ENCODE measurements at places on chromosomes 4 and X.

GRCh38 chrX:111348429-111348828 lies 63.6 kb downstream of the DCX start:
- no peak for DNase-seq

- DNase-seq, result no peak
Measured at GRCh38 chrX:26586570-26586969, 370.6 kb downstream of the MAGEB5 start.

GRCh38 chr4:7778510-7779431 lies 160.9 kb downstream of the AFAP1 start:
- no peak for DNase-seq

- peak; percentile 41 for DNase-seq
Measured at GRCh38 chr4:92091335-92091734, 212.4 kb upstream of the GRID2 start.

GRCh38 chr4:168361365-168362024 lies 42.9 kb upstream of the DDX60 start:
- DNase-seq, result peak; percentile 10

GRCh38 chrX:40581336-40581920 lies 658 bp downstream of the ATP6AP2 start:
- DNase-seq, result no peak

GRCh38 chr4:121138039-121138825 lies 25.9 kb downstream of the TNIP3 start:
- DNase-seq, result no peak

- DNase-seq, result no peak
Measured at GRCh38 chr4:22458098-22458497, 57.8 kb downstream of the ADGRA3 start.

DNA sequence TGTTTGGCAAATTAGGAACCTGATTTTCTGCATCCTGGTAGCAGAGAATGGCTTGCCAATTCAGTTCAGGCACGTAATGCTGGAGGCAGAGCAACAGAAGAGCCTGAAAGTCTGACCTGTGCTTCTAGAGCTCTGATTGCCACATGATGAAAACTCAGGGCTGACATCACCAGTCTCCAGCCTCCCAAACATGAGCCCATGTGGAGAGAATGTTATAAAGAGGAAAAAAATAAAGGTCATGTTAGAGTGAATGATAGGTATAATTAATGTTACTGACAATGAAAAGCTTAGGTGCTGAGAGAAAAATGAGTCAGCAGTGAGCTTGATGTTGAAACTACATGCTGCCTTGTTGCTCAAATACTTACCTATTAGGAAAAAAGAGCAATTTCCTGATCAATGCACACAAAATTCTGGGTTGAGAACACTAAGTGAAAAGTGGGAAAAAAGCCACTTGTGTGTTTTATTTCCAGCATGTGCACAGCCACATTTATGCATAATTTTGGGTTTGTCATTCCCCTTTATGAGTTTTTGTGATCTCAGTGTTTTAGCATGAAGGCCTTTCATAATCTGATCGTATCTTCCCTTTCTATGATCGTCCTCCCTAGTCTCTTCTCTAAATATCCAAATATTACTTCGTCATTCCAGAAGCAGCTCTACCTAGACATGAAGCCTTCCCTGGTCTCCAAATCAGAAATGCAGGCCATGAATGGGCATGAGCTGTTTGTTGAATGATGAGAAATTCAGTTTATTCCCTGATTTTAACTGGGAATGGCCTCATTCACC lies 113.3 kb upstream of the CPEB2 start:
- DNase-seq, result no peak

DNA sequence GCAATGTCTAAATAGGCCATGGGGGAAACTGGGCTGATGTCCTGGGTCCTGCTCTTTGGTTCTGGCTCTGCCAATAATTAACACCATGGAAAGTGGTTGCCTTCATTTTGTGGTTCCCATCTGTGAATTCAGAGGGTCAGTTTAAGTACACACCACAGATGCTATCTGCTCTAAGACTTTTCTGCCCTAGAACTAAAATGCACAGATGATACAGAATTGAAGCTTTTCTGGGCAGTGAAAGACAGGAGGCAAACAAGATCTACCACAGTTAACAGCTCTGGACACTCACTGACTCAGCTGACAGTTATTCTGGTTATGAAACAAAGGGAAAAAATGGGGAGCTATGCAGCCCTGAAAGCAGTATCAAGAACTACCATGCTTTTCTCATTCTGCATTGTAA lies 37.3 kb downstream of the APBB2 start:
- DNase-seq, result peak; percentile 36

DNA sequence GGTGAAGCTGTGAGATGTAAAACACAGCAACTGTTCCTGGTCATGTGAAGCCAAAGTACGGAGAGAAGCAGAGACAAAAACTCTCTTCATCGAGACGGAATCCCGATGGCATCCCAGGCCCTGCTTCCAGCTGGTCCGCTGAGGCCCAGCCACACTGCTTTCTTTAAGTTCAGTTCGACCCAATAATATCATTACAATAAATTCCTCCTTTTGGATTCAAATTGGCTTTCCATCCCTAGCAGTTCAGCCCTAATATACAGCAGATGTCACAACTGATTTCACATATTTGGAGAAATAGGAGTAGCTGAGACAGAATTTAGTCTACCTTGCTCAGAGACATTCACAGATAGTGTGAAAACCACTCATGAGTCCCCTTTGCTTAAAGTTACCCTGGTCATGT lies 98.3 kb upstream of the SPRY1 start:
- DNase-seq, result no peak

- DNase-seq, result no peak
Measured at GRCh38 chr4:94410678-94411206, 41.0 kb upstream of the PDLIM5 start.

DNA sequence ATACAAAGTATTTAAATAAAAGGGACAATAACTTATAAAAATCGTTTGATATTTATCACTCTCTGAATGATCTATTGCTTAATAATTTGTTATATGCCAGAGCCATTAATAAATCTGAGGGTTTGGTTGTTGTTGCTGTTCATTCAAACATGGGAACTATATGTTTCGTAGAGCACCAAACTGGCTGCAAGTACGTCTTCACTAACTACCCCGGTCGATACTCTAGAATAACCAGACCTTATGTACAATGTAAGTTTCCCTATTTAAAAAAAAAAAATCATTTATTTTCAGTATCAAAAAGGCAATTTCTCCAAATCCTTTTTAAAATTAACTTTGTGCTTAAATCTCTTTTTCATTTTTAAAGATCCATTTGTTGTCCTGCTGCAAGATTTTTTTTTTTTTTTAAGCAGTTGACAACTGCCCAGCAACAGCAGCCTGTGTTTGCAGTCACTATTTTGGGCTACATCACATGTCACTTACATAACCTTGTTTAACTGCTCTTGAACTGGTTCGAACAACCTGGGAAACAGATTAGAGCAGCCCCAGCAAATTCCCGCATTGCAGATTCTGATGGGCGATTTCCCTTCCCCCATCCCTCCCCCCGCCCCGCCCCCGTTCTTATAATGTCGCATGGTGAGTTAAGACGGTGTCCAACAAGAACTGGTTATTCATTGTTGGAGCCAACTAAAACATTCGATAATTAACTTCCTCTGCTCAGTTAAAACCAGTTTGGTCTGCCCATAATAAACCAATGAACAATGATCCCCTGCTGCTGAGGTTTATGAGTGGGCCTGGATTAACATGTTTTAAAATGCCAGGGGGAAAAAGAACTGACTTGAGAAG lies 238.9 kb downstream of the NR3C2 start:
- no peak for DNase-seq

- no peak for DNase-seq
Measured at GRCh38 chr4:185886832-185887524, 75.0 kb upstream of the SORBS2 start.
